ENCODE measurements at places on chromosomes 3 and 15.

DNA sequence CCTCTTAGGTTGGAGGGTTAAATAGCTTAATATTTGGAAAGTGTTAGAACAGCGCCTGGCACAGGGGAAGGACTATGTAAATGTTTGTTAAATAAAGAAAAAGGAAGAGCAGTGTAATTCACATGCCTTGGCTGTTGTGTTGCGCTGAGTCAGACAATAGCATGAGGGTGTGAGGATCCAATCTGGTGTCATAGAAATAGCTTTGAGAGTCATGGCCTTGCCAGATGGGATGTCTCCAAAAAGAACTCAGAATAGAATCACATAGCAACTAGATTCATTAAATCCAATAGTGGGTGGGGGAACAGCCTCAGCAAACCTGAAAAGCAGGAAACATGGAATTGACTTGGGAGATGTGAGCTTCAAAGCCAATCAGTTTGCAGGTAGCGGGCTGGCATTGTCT lies 3.9 kb upstream of the RBSN start:
- no peak for DNase-seq

GRCh38 chr3:14426305-14426620 lies 23.9 kb downstream of the SLC6A6 start:
- no peak for DNase-seq

- DNase-seq, result no peak
Observed at GRCh38 chr3:138437281-138437680, 2.9 kb downstream of the ESYT3 start.

GRCh38 chr3:197189623-197190022 lies 108.8 kb downstream of the DLG1 start:
- DNase-seq, result no peak

GRCh38 chr15:39599871-39600270 lies 19.0 kb downstream of the THBS1 start:
- peak; percentile 6 for DNase-seq

- DNase-seq, result no peak
Observed at GRCh38 chr3:67418426-67419217, 235.8 kb downstream of the SUCLG2 start.

GRCh38 chr3:169365993-169366915 lies 297.3 kb downstream of the MECOM start:
- no peak for DNase-seq

- peak; percentile 5 for DNase-seq
Observed at GRCh38 chr3:159486580-159486979, 502.1 kb upstream of the IL12A start.

DNA sequence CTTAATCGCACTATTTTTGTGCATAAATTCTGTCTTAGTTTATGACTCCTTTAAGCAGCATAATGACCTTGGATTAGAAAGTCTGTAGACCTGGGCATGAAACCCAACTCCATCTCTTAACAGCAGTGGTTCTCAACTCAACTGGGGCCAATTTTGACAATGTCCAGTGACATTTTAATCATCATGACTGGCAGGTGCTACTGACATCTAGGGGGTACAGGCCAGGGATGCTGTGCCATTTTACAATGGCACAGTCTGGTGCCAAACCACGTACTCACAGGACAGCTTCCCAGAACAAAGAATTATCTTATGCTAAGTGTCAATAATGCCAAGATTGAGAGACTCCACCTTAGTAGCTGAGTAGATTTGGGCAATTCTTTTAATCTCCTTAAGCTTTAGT lies 405.0 kb downstream of the NTRK3 start:
- no peak for DNase-seq

DNA sequence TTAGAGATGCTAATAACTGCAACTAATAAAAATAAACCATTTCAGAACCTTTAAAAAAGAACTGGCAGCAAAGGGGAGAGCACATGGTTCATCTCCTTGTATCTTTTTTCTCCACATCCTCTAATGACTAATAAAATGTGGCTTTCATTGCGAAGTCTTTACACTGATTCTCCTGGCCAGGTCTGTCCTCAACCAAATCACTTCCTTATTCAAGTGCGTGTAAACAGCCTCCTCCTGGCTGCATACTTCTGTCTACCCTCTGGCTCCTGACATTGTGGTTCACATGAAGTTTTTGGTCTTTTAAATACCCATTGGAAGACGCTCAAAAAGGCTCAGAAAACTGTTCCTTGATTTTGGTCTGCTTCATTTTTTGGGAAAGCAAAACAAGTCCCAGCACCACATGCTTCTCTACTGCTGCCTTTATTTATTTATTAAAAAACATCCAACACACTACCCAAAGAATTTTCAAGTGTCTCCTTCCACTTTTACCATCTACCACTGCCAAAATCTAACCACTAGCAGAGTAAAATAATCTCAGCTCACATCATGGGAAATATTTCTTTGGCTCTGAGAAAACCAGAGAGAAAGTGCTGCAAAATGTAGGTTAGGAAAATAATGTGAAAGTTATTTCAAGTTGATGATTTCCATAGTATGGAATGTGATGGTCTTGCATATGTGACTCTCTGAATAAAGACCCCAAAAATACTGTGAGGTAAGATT lies 85.1 kb downstream of the EFL1 start:
- no peak for DNase-seq

GRCh38 chr3:22608721-22609120 lies 594.4 kb upstream of the UBE2E2 start:
- DNase-seq, result no peak

GRCh38 chr3:179528772-179529171 lies 34.0 kb upstream of the ACTL6A start:
- DNase-seq, result no peak

DNA sequence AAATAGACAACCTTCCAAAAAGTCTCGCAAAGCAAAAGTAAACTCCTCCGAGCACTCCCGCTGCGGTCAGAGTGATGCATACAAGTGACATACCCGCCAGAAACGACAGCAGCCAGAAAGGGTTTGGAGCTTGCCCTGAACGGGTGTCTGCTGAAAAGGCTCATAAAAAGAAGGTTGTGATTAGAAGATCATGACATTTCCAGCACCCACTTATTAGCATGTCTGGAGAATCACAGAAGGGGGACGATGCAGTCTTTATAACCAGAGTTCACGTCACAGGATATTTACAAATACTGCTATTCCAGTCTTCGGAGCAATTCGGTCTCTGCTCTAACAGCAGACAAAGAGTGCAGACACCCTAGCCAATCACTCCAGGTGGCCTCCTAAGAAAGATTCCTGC lies 59.1 kb upstream of the FRMD4B start:
- DNase-seq, result no peak

- no peak for DNase-seq
Observed at GRCh38 chr3:396293-396692, 199.7 kb downstream of the CHL1 start.

GRCh38 chr3:197283045-197283444 lies 15.4 kb downstream of the DLG1 start:
- DNase-seq, result no peak

DNA sequence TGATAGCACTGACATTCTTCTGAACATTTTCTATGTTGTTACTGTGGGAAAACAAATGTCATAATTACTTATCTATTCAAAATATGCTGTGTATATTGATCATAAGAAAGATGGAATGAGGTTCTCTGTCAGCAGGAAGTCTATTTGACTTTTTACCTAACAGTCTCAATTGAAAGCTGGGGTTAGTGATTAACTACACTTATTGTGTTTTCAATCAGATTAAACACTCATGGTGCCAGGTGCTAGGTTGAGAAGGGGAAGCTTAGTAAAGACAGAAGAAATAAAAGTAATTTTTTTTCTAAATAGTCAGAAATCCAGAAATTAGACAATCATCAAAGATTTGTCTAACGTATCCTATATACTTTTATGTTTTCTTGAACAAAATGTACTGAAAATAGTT lies 281.0 kb upstream of the NR2E3 start:
- DNase-seq, result no peak

GRCh38 chr3:119697394-119697793 lies 5.4 kb upstream of the CFAP91 start:
- DNase-seq, result no peak

DNA sequence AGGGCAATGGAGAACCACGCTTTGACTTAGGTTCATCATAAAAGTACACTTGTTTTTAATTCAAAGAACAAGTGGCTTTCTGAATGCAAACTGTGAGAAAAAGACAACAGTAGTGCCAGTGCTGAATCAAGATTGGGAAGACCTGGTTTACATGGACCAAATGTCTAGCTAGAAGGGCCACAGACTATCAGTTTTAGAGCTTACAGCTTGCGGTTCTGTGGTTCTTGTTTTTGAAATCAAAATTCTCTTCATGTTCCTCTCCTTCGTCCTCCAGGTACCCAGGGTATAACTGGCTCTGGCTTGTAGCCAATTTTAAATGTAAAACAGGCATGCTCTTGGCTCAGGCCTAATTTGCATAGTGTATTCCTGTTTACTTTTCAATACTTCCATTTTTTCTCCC lies 124.6 kb downstream of the TGFBR2 start:
- DNase-seq, result no peak

DNA sequence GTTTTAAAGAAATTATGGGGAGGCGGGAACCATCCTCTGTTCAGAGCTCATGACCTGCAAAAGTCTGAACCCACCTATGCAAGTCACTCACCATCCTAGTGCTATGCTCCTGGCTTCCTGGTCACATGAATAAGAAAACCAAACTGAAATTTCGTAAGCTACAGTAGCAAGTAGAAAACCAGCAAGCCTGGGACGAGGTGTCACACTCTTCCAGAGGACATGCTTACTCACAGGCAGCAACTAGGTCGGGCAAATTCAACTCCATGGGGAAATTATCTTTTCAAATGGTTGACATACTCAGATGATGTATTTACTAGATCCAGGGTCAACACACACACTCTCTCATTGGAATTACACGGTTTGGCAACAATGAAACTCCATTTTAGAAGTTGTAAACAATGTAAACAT lies 31.3 kb downstream of the LDHAL6B start:
- no peak for DNase-seq

DNA sequence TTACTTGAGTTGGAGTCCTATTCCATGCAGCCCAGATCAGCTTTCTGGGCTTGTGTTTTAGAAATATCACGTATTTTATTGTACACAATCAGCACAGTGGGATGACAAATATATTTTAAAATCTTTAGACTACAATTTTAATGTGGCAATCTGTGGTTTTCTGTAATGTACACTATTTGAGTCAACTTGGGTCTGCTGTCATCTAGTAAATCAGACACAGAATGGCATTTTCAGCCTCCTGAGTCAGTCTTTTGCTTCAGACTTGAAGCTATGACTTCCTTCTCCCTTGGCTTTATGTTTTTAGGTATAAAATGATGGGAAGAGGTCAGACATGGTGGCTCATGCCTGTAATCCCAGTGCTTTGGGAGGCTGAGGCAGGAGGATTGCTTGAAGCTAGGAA lies 232.1 kb downstream of the NECTIN3 start:
- no peak for DNase-seq
